ENCODE measurements at places on chromosomes 1 and 21.

DNA sequence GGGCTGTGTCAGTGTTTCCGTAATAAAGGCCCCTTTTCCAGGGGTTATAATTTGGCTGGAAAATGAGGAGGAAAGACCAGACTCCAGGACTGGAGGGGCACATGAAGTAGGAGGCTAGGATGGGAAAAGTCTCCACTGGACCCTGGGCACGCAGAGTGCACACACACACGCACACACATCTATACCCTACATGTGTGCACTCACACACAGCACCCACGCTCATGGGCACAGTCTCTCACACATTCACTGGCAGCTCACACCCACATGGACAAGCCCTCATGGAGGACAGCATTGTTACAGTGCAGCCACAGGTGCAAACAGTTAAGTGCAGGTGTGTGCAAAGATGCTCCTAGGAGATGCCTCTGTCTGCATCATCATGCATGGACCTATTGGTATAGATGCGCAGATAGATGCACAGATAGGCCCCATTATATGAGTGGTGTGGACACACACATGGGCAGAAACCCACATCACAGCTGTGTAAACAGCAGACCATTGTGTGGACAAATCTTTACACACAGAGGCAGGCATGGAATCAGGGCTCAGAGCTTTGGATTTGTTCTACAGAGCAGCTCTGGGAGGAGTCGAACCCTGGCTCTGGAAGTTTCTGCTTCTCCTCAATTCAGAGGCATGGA is 9.1 kb upstream of the RUNX3 start:
- no peak for DNase-seq

- peak; percentile 50 for DNase-seq
These were observed 8.6 kb downstream of the MORN1 start for GRCh38 chr1:2382621-2383361.

- no peak for DNase-seq
These were observed 28.9 kb downstream of the INAVA start for GRCh38 chr1:200923601-200924000.

GRCh38 chr1:30284226-30284625 is 439.2 kb downstream of the MATN1 start:
- no peak for DNase-seq

DNA sequence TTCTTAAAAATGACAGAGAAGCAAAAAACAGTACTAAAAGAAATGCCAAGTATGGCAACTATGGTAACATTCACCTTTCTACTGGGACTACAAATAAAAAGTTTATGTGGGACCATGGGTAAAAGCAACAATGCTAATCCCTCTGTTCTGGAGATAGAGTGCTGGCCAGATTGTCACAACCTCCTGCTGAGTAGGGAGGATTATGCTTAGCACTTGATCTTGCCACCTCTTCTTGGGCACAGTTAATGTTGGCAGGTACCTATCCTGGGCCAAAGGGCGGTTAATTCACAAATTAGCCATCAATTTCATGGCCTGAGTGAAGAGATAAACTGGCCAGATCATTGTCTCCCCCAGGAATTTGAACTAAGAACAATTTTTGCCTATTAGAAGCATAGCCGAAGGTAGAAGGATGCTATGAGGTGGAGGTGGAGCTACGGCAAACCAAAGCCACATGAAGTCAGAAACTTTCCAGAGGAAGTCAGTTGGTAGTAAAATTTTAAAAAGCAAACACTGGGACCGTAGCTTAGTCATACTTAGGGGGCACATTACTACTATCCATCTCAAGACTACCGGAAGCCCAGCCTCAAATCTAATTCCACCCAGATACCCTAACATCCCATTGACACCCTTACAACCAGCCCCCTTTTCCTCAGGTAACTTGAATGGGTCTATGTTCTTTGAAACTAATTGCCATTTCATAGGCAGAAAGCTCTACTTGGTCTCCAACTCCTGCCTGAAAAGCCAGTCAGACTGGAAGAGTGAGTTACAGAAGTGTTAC is 2.7 kb downstream of the SCYL3 start:
- no peak for DNase-seq
